ENCODE measurements at places on chromosomes 2 and 18.

DNA sequence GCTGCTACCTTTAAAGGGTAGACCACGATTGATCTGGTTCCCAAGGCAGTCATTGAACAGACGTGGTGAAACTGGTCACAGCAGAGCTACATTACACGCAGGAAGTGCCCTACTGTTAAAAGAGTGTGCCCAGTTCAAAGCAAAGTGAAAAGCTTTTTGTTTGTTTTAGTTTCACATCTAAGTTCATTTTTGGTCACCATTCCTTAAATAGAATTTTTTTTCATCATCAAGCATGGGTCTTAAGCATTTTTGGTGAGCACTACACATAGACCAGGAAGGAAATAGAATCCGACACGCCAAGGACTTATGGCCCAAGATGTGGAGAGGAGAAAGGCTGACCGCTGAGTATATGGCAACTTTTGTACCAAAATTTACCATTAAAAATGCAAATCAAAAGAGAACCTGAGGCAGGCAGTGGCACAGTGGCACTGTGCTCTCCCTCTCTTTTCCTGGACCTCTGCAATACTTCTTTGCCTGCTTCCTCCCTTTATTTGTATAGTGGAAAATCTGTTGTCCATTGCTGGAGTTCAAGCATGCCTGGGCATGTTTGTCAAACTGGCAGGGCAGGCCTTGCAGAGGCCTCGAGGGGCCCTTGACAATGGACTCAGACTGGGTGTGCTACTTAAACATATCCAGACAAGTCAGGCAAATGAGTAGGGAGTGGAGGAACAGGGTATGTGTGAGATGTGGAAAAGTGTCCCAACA lies 42.6 kb upstream of the HNRNPA3 start:
- DNase-seq: no peak

DNA sequence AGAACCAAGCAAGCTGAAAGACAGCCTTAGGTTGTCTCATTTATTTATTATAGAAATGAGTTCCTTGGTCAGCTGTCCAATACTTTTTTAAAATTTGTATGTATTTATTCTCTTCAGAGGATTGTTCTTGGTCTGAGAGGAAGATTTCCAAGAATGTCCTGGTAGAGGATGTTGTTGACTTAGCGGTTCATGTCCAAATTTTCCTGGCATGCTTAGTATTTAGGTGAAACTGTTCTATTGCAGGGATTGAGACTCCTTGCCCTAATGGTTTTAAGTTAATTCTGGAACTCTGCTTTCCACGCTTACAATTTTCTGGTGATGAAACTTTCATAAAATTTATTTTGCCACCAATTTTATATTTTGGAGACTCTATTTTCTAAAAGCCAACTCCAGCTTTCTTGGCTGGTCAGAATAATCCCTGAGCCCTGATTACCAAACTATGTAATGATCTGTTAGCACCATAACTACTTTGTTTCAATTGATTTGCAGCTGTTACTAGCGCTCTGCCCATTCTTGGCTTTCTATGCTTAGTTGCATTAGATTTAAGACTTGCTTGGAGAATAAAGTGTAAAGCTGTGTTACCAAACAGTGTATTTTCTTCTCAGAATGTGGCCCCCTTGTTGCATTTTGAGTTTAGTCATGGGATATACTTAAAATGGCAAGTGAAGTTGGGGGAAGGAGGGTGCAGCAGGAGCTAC lies 1868.8 kb upstream of the CELF4 start:
- no peak for DNase-seq

DNA sequence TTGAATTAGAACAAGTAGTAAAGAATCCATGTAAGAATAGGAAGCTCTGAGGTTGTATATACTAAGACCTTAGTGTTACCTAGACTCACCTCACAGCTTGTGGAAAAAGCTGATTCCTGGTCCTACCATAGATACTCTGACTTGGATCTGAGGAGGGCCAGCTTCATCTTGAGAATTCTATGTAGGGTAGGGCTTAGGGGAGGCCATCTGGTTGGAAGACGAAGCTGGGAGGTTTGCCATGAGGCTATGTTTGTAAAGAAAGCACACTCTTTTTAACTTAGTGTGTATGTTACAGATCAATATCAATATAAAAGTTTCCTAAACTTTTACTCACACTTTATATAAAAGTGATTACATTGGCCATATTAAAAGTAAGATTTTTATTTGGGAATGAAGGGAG lies 77.1 kb upstream of the GALNT5 start:
- no peak for DNase-seq

- no peak for DNase-seq
Measured at GRCh38 chr2:112831946-112832840, 4.4 kb downstream of the IL1B start.

- DNase-seq: peak; percentile 60
Measured at GRCh38 chr2:72917877-72918553, 696 bp downstream of the EMX1 start.

DNA sequence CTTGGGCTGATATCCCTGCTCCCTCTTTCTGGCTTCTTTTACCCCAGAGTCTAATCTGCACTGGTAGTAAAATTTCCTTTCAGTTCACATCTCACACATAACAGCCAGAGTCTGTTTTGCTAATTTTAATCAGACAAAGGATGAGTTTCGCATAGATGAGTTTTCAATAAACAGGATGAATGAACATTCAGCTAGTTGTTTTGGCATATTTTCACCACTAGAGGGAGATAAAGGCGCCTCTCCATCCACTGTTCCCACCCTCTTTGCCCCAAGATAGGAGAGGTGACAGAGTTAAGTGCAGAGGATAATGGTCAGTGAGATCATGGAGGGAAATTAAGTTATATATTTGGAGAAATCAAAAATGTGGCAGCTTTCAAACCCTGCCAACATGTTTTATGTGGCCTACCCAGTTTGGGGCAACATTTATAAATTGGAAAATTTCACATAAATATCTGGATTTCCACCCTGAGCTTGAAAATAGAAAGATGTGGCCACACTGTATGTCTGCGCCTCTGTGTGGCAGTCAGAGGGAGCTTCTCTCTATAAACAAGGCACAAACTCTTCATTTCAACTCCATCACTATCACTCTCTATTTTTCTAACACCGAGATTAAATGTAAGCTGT lies 48.5 kb upstream of the DTNA start:
- no peak for DNase-seq

GRCh38 chr2:194867328-194867727 lies 789.7 kb upstream of the SLC39A10 start:
- no peak for DNase-seq

GRCh38 chr2:177192788-177193187 lies 19.8 kb upstream of the HNRNPA3 start:
- DNase-seq: no peak

GRCh38 chr2:9970200-9971044 lies 18.9 kb downstream of the GRHL1 start:
- no peak for DNase-seq
